Activated CD4-positive, alpha-beta T cell treated with anti-CD3 and anti-CD28 coated beads, Interleukin-2, Interleukin-6, amounts not matched to agents 100 ng/mL and 50 ng/mL, durations not matched to agents 16 hours and 8 hours (primary cell): ENCODE measurements at places on chromosomes 13 and 19.

GRCh38 chr13:76992548-76993001 lies 694 bp downstream of the CLN5 start:
- peak; percentile 21 for DNase-seq

GRCh38 chr13:57837801-57838200 lies 206.3 kb downstream of the PCDH17 start:
- DNase-seq = no peak

- peak; percentile 3 for DNase-seq
Measured at GRCh38 chr19:36573895-36574720, 1.0 kb upstream of the ZNF529 start.

DNA sequence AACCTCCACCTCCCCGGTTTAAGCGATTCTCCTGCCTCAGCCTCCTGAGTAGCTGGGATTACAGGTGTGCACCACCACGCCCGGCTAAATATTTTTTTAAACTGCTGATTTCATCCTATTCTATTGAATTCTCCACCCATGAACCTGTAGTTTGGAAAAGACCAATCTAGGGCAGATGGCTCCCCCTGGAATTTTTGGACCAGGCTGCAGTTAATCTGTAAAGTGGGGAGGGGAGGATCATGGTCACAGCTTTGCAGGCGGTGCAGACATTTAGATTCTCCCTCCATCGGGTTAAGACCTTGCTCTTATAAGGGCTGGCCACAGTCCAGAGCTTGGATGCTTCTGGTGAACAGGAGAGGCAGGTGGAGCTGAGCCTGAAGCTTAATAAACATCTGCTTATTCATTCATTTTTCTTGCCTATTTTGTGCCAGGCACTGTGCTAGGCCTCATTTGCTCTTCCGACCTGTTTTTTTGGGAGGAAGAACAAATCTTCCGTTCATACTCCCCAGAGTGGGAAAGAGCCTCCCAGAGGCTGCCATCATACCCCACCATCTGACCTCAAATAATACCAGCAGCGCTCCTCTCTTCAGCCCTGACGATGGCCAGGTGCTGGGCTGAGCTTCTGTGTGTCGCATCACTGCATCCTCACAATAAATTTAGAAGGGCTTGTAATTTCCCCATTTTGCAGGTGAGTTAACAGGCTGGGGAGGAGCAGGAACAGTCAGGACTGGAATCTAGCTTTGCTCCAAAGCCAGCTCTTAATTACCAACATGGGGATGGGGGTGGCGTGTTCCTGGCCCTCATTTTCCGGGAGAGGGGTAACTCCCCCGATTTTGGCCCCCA lies 902 bp upstream of the CCDC106 start:
- DNase-seq = no peak

- DNase-seq = no peak
Measured at GRCh38 chr19:35767288-35768081, 7.9 kb upstream of the ARHGAP33 start.

DNA sequence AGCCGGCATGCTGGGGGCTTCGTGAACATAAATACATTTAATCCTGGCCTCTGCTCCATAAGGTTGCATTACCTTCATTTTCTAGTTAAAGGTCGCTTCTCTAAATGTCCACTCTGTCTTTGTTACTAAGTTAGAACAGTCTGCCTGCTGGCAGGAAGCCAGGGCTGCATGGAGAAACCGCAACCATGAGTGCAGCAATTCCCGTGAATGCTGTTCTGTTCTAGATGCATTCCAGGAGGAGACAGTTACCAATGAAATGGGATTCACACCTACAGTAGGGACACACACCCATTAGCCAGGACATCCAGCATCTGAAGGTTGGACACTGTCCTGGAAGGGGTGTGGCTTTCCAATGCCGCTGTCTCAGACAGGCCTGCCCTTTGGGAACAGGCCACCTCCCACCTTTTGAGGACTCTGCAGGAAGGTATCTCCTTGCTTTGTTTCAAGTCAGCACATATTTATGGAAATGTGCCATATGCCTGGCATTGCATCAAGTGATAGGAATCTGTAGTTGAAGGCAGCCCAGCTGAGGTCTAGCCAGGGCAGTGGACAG lies 129.7 kb downstream of the SLC7A1 start:
- no peak for DNase-seq

DNA sequence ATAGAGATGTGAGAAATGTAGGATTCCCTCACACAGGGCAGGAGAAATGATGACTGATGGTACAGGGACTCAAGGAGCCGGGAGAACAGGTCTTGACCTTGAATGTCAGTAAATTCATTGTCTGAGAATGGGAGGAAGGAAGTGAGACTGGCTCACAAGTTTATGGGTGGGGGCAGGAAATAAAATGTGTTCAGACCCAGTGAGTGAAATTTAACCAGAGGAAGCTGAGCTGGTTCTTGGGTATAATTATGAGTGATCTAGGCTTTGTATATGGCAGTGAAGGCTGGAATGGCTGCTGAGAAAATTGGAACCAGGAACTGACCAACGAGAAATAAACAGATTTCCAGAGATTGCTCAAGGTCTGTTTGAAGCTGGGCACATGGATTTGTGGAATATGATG lies 6.3 kb upstream of the IGSF23 start:
- DNase-seq = no peak

GRCh38 chr13:99992949-99993351 lies 11.4 kb downstream of the ZIC2 start:
- no peak for DNase-seq

DNA sequence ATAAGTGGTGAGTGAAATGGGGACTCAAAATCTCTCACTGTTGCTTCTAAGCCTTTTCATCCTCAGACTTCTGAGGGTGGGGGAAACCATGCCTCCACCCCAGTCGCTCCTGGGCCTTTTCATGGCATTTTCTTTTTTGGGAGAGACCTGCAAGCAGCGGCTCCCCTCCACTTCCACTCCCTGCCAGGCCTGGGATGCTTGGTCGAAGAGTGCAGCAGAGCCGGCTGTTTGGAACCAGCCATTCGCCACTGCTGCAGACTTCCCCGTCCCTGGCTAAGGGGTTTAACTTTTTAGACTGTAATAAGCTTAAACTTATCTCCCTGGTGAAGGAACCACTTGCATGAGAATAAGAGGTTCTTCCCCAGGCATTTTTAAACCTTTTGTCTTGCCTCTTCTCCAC lies 617.2 kb downstream of the PCDH9 start:
- DNase-seq = no peak

GRCh38 chr13:50685491-50685890 lies 158.0 kb downstream of the DLEU7 start:
- no peak for DNase-seq

GRCh38 chr19:15307169-15307568 lies 25.2 kb downstream of the BRD4 start:
- no peak for DNase-seq

- DNase-seq = no peak
Measured at GRCh38 chr13:108662528-108662927, 33.1 kb downstream of the MYO16 start.

- no peak for DNase-seq
Measured at GRCh38 chr13:29583073-29583785, 12.3 kb downstream of the SLC7A1 start.

DNA sequence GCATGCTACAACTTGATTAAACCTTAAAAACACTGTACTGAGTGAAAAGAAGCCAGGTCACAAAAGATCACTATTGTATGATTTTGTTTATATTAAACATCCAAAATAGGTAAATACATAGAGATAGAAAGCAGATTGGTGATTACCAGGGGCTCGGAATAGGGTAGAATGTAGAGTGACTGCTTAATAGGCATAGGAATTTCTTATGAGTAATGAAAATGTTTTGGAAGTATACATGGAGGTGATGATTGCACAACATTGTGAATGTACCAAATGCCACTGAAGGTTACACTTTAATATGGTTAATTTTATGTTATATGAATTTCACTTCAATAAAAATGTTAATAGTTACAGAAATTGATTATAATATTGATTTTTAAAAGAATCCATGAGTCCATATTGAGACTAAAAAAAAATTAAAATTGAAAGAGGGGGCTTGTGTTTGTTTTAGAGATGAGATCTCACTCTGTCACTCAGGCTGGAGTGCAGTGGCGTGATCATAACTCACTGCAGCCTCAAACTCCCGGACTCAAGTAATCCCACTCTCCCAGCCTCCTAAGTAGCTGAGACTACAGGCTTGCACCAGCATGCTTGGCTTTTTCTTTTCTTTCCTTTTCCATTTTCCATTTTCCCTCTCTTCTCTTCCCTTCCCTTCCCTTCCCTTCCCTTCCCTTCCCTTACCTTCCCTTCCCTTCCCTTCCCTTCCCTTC lies 85.1 kb downstream of the FNDC3A start:
- no peak for DNase-seq

- DNase-seq = peak; percentile 82
Measured at GRCh38 chr19:17784201-17785008, 10.5 kb upstream of the B3GNT3 start.

- DNase-seq = no peak
Measured at GRCh38 chr19:44718441-44719261, 19.7 kb downstream of the CEACAM16 start.

DNA sequence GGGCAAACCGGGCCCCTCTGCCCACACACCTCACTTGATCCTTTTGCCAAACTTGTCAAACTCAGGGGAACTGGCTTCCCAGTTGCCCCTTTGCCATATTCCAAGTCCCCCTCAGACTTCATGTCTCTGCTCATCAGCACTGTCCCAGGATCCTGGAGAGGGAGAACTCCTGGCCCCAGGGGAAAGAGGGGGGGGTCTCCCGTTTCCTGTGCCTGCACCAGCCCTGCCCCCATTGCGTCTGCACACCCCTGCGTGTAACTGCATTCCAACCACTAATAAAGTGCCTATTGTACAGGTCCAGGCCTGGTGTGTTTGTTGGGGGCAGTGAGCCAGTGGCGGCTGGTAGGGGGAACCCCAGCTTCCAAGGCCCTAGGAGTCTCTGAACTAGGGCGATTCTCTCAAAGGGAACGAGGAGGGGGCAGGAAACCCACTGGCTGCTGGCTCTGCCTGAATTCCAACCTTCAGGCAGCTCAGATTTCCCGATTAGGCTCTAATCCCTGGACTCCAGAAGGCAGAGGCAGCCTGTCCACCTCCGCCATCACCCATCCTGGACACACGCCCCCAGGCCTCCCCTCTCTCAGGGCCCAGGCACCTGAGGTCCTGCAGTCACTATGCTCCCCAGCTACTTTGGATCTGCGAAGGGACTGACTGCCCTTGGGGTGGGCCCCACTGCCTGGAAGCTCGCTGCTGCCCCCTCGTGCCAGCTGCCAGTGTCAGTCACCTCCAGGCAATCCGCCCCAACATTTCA lies 9.7 kb upstream of the ILF3 start:
- DNase-seq = peak; percentile 84

DNA sequence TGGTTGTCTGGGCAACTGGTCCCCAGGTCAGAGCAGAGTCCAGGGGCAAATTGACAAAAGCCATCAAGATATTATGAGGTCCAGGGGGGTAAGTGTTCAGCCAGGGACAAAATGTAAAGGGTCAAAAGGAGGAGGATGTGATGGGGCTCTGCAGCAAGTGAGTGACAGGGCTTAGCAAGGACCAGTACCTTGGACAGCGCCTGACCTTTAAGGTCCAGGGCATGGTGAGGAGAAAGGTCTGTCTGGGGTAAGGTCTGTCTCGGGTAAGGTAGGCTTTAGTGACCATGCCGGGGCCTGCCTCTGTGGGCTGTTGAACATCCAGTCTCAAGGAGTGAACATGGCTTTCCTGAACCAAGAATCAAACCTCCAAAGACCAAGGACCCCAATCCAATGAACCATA lies 6.3 kb upstream of the ZNF358 start:
- no peak for DNase-seq

DNA sequence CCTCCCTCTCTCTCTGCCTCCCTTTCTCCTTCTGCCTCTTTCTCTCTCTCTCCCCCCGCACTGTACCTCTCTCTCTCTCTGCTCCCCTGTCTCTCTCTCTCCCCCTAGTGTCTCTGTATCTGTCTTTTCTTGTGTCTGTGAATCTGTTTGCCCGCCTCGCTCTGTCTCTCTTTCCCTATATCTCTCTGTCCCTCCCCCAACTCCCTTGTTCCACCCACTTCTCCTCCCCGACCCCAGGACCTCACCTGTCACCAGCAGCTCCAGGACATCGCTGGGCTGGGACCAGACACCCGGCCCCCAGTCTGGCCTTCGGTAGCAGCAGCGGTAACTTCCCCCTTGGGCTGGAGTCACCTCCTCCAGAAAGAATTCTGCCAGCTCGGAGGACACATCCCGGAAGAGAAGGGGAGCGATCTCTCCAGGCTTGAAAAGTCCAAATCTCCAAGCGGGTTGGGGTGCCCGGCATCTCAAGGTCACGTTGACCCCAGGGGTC lies 3.9 kb downstream of the OSCAR start:
- DNase-seq = peak; percentile 29

GRCh38 chr13:33111414-33112110 lies 95.3 kb downstream of the KL start:
- no peak for DNase-seq

- DNase-seq = no peak
Measured at GRCh38 chr13:101576977-101577376, 124.5 kb downstream of the ITGBL1 start.

- DNase-seq = no peak
Measured at GRCh38 chr13:60226507-60226906, 62.8 kb upstream of the DIAPH3 start.

- no peak for DNase-seq
Measured at GRCh38 chr19:27777242-27777641, 1435.7 kb downstream of the UQCRFS1 start.

GRCh38 chr13:36067746-36068381 lies 63.3 kb downstream of the DCLK1 start:
- DNase-seq = no peak

DNA sequence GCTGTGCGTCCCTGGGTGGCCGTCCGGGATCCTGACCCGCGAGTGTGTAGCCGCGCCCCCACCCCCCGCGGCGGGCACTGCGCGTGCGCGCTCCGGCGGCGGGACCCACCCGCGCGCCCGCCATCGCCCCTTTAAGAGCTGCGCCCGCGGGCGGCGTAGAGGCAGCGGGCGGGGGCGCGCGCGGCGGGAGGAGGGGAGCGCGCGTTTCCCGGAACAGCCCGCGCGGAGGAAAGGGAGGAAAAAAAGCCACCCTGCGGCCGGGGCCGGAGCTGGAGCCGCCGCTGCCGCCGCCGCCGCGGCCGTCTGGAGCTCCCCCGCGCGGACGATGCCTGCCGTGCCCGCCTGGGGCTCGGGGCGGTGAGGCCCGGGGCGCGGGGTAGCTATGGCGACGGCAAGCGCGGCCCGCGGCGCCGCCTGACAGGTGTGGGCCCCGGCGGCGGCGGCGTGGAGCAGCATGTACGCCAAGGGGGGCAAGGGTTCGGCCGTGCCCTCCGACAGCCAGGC lies at the start of gene SSBP4:
SSBP4 (plus strand) TSS at position 204 of the 504 bp plus-strand sequence; CDS start at position 455, 251 bp downstream.
- DNase-seq = peak; percentile 84
